ENCODE measurements at places on chromosomes 6 and 20. TPM values are rescaled to one million over a fixed set of nuclear protein-coding genes. Genes with fewer than 3 reads are reported as not detected.

SSTR4 gene
- 0.35 TPM for total RNA-seq

FAXC gene
- total RNA-seq, result 4.3 TPM

NEU1 gene
- total RNA-seq, result 70.5 TPM

GSTA2 gene
- total RNA-seq, result 4.8 TPM

EGFL8 gene
- total RNA-seq, result 13.4 TPM

ZFAND3 gene
- total RNA-seq, result 83.3 TPM

GRM1 gene
- total RNA-seq, result 0.09 TPM

HUS1B gene
- total RNA-seq, result 1.1 TPM

WFDC12 gene
- total RNA-seq, result 3.9 TPM

NQO2 gene
- total RNA-seq, result 22.4 TPM

DNA sequence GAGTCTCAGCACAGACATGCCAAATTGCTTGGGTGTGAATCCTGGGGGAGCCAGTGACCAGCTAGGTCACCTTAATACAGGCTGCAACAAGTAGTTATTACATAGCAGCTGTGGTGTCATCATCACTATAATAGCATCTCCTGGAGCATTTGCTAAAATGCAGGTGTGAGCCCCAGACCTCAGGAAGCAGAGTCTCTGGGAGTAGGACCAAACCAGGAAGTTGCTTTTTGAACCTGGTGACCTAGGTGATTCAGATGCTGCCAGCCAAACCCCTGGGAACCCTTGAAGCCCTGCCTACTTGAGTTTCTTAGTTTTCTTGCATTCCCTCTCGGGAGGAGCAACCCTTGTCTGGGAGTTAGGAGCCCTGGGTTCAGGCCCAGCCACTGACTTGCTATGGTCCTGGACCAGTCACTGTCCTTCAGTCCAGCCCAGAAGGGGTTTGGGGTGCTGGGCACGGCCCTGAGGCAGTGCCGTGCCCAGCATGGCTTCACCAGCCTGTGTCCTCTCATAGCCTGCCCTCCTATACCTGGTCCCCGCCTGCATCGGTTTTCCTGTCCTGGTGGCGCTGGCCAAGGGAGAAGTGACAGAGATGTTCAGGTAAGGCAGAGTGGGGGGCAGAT is 39.3 kb upstream of the ID1 start:
- H3K27ac ChIP-seq, result no peak overlapping the region
- H3K36me3 ChIP-seq, result peaks cover 88% of the 10 kb centered on the region
- DNase-seq, result no peak
- no peaks in the 10 kb centered on the region for H3K27me3 ChIP-seq
- H3K4me1 ChIP-seq, result peaks cover 40% of the 10 kb centered on the region
- no peak overlapping the region for H3K4me3 ChIP-seq

DNA sequence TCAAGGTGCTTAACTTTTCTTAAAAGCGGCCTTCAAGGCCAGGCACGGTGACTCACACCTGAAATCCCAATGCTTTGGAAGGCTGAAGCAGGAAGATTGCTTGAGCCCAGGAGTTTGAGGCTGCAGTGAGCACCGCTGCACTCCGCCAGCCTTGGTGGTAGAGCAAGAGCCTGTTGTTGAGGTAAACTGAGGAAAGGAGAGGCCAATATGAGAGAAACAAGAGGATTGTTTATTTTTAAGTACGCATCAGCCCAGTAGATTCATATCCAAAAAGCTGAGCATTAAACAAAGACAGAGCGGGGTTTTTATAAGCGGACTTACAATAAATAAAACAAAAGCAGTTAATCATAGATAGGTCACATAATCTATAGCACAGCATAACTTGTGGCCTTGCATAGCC is 15.0 kb upstream of the GMPR start:
- H3K4me3 ChIP-seq, result no peak overlapping the region
- no peak for DNase-seq
- no peaks in the 10 kb centered on the region for H3K36me3 ChIP-seq
- H3K27me3 ChIP-seq, result no peaks in the 10 kb centered on the region

GRCh38 chr20:17655865-17656479 is 26.1 kb downstream of the RRBP1 start:
- H3K27ac ChIP-seq, result no peak overlapping the region
- peaks cover 47% of the 10 kb centered on the region for H3K36me3 ChIP-seq
- no peak overlapping the region for H3K4me3 ChIP-seq

GRCh38 chr20:10665791-10666190 is 8.0 kb downstream of the JAG1 start:
- H3K27ac ChIP-seq, result peak overlapping the region; percentile 49
- peaks cover 60% of the 10 kb centered on the region for H3K36me3 ChIP-seq
- peaks cover 74% of the 10 kb centered on the region for H3K4me1 ChIP-seq
- no peak for DNase-seq
- H3K4me3 ChIP-seq, result no peak overlapping the region

DNA sequence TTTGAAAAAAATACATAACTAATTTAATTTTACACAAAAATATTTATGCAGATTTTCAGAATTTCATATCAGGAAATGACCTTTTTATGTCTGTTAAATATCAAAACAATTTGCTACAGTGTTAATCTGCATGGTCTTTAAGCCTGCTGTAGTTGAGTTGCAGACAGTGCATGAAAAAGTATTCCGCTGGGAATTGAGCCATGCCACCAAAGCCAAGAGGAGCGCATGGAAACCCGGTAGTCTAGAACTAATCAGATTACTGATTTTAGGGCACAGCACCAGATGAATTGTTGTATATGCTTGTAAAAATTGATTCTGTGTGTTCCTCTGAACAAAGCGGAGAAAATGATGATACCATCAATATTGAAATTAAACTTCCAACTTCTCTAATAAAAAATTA is 34.3 kb upstream of the LAMP5 start:
- H3K4me3 ChIP-seq, result no peak overlapping the region
- H3K36me3 ChIP-seq, result no peaks in the 10 kb centered on the region
- no peak overlapping the region for H3K27ac ChIP-seq
- H3K27me3 ChIP-seq, result no peaks in the 10 kb centered on the region

GRCh38 chr6:53300656-53301551 is 47.8 kb downstream of the ELOVL5 start:
- H3K36me3 ChIP-seq, result no peaks in the 10 kb centered on the region
- no peak overlapping the region for H3K4me3 ChIP-seq
- DNase-seq, result peak; percentile 51
- peak overlapping the region; percentile 70 for H3K27ac ChIP-seq
- H3K27me3 ChIP-seq, result no peaks in the 10 kb centered on the region
- peaks cover 68% of the 10 kb centered on the region for H3K4me1 ChIP-seq

GRCh38 chr6:53375847-53376246 is 27.1 kb upstream of the ELOVL5 start:
- no peaks in the 10 kb centered on the region for H3K27me3 ChIP-seq
- H3K4me3 ChIP-seq, result no peak overlapping the region
- no peaks in the 10 kb centered on the region for H3K4me1 ChIP-seq
- H3K27ac ChIP-seq, result no peak overlapping the region
- H3K36me3 ChIP-seq, result no peaks in the 10 kb centered on the region

GRCh38 chr20:46488451-46488850 is 24.9 kb downstream of the ZNF334 start:
- DNase-seq, result no peak
- H3K4me1 ChIP-seq, result no peaks in the 10 kb centered on the region
- no peak overlapping the region for H3K27ac ChIP-seq
- peaks cover 8% of the 10 kb centered on the region for H3K27me3 ChIP-seq
- no peak overlapping the region for H3K4me3 ChIP-seq

GRCh38 chr6:106529438-106529837 is 99.9 kb downstream of the RTN4IP1 start:
- no peak overlapping the region for H3K4me3 ChIP-seq
- no peak for DNase-seq
- H3K36me3 ChIP-seq, result peaks cover 45% of the 10 kb centered on the region
- H3K27ac ChIP-seq, result no peak overlapping the region
- H3K4me1 ChIP-seq, result peaks cover 12% of the 10 kb centered on the region
- no peaks in the 10 kb centered on the region for H3K27me3 ChIP-seq

DNA sequence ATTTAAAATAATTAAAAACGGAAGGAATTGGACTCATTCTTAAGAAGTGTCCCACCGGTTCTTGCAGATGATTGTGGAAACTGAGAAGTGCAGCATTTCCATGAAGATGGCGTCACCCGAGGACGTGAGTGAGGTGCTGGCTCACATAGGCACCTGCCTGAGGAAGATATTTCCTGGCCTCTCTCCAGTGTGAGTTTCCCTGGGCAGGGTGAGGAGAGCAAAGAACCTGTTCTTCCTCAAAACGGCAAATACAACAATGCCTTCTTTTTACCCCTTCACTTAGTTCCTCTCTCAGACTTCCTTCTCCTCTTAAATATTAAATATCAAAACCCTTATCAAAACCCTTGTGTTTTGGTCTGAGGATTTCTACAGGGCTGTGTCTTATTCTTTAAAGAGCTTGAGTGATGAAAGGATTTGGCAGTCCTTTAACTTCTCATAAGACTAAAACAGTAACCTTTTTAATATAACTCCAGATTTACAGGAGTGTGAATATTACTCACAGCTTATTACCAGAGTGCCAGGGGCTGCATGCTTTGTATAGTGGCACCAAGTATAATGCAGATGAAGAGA is 156.3 kb downstream of the CARMIL1 start:
- no peaks in the 10 kb centered on the region for H3K4me1 ChIP-seq
- no peak overlapping the region for H3K4me3 ChIP-seq
- no peaks in the 10 kb centered on the region for H3K36me3 ChIP-seq
- no peak for DNase-seq
- no peak overlapping the region for H3K27ac ChIP-seq
- no peaks in the 10 kb centered on the region for H3K27me3 ChIP-seq

- no peaks in the 10 kb centered on the region for H3K4me1 ChIP-seq
- H3K4me3 ChIP-seq, result no peak overlapping the region
- no peak overlapping the region for H3K27ac ChIP-seq
- peaks cover 70% of the 10 kb centered on the region for H3K27me3 ChIP-seq
- H3K36me3 ChIP-seq, result no peaks in the 10 kb centered on the region
These were observed 165.6 kb downstream of the TRIM27 start for GRCh38 chr6:28758046-28758817.

GRCh38 chr20:57553376-57554018 is 7.4 kb upstream of the PCK1 start:
- no peak overlapping the region for H3K4me3 ChIP-seq
- no peaks in the 10 kb centered on the region for H3K36me3 ChIP-seq
- no peaks in the 10 kb centered on the region for H3K4me1 ChIP-seq
- H3K27me3 ChIP-seq, result peaks cover 17% of the 10 kb centered on the region
- no peak overlapping the region for H3K27ac ChIP-seq

DNA sequence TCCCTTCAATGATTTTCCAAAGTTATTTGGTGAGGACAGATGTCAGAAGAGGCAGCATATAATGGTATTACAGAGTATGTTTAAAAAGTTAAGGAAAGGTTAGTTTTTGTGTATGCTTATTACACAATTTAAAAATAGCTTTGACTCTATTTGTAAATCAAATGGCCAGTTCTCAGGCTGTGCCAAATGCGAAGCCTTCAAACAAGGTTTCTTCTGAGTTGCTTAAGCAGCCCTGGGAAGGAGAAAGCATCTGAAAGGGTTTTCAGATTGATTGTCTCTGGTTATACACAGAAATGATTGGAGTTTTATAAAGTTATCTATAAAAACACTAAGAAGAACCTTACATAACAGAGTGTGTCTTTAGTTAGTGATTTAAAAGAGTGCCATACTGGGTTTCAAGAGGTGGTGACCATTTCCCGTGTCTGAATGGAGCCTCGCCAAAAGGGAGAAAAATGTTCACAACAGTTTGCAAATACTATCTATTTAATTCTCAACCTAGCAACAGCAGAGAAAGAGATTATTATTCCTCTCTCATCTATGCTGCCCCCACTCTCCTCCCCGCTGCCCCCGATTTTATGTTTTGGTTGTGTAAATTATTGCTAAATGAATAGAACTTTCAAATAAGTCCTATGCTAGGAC is 16.7 kb downstream of the CD109 start:
- no peaks in the 10 kb centered on the region for H3K27me3 ChIP-seq
- H3K36me3 ChIP-seq, result no peaks in the 10 kb centered on the region
- DNase-seq, result no peak
- peak overlapping the region; percentile 3 for H3K27ac ChIP-seq

DNA sequence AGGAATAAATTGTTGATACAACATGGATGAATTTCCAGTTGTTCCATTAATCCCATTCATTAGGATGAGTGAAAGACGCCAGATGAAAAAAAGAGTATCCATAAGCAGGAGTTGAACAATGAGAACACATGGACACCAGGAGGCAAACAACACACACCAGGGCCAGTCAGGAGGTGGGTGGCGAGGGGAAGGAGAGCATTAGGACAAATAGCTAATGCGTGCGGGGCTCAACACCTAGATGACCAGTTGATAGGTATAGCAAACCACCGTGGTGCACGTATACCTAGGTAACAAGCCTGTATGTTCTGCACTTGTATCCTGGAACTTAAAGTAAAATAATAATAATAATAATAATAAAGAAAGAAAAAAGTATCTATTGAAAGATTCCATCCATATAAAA is 11.1 kb downstream of the PCED1A start:
- H3K36me3 ChIP-seq, result no peaks in the 10 kb centered on the region
- no peak overlapping the region for H3K27ac ChIP-seq
- H3K4me1 ChIP-seq, result no peaks in the 10 kb centered on the region

- DNase-seq, result no peak
- H3K4me1 ChIP-seq, result no peaks in the 10 kb centered on the region
- H3K4me3 ChIP-seq, result no peak overlapping the region
These were observed 26.6 kb upstream of the FBXL4 start for GRCh38 chr6:98974309-98974708.

DNA sequence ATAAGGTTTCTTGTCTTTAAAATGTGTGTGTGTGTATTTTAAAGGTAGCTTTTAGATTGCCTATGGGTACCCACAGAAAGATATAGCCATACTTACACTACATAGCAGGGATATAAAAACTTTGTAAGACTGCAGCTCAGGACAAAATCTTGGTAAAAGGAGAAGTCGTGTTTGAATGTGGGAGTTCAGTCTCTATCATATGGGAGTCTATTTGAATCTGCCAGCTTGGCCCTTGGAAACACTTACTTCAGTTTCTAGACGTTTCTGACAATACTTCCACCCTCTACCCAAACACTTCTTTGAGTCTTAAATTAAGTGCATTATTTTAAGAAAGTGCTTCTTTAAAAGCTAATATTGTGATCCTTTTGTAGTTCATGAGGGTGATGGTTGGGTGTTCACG is 155.7 kb downstream of the CARMIL1 start:
- no peak overlapping the region for H3K27ac ChIP-seq
- DNase-seq, result no peak
- H3K36me3 ChIP-seq, result no peaks in the 10 kb centered on the region
- no peaks in the 10 kb centered on the region for H3K27me3 ChIP-seq
- H3K4me3 ChIP-seq, result no peak overlapping the region

GRCh38 chr6:139597771-139598755 is 223.6 kb upstream of the CITED2 start:
- H3K4me1 ChIP-seq, result peaks cover 35% of the 10 kb centered on the region
- H3K27ac ChIP-seq, result peak overlapping the region; percentile 44
- no peaks in the 10 kb centered on the region for H3K27me3 ChIP-seq
- no peak overlapping the region for H3K4me3 ChIP-seq
- H3K36me3 ChIP-seq, result no peaks in the 10 kb centered on the region
- peak; percentile 58 for DNase-seq

- H3K27ac ChIP-seq, result no peak overlapping the region
- H3K36me3 ChIP-seq, result no peaks in the 10 kb centered on the region
- peaks cover 28% of the 10 kb centered on the region for H3K4me1 ChIP-seq
- DNase-seq, result no peak
These were observed 9.4 kb downstream of the MMP9 start for GRCh38 chr20:46018112-46018511.

GRCh38 chr6:162468326-162468725 is 259.2 kb downstream of the PRKN start:
- no peaks in the 10 kb centered on the region for H3K4me1 ChIP-seq
- no peaks in the 10 kb centered on the region for H3K27me3 ChIP-seq
- H3K36me3 ChIP-seq, result no peaks in the 10 kb centered on the region
- no peak overlapping the region for H3K27ac ChIP-seq
- no peak for DNase-seq
- no peak overlapping the region for H3K4me3 ChIP-seq

Measured in lower lobe of right lung (tissue), 2 donors.